HCT116 (cell line): ENCODE measurements at places on chromosomes 16 and 17. TPM values are rescaled to one million over a fixed set of nuclear protein-coding genes. Genes with fewer than 3 reads are reported as not detected.

- no peaks in the 10 kb centered on the region for H3K27me3 ChIP-seq
- no peak overlapping the region for H3K4me3 ChIP-seq
- no peaks in the 10 kb centered on the region for H3K36me3 ChIP-seq
- H3K4me1 ChIP-seq = no peaks in the 10 kb centered on the region
Observed at GRCh38 chr17:78231991-78232858, 794 bp downstream of the TMEM235 start.

Gene KRTAP4-1
- not detected for total RNA-seq

DNA sequence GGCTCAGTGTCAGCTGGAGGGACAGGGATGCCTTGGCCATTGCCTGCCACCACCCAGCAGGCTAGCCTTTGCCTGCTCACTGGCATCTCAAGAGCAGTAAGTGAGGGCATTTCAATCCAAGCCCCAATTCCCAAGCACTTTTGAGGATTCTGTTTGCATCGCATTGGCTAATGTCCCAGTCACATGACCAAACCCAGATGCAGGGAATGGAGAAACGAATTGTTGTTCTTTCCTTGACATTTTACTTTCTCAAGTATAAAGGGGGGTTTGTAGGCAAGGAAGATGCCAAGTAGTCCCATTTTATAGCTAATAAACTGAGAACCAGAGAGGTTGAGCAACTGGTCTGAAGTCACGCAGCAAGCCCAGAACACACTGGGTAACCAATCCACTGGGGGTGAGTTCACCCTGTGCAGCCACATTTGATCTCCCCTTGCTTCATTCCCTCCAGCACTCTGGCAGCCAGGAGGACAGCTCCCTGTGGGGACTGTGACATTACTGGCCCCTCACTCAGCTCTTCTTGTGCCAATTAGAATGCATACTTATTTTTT is 193.8 kb upstream of the CACNG3 start:
- H3K27me3 ChIP-seq = peaks cover 66% of the 10 kb centered on the region
- no peak overlapping the region for H3K4me3 ChIP-seq
- H3K27ac ChIP-seq = no peak overlapping the region
- no peaks in the 10 kb centered on the region for H3K36me3 ChIP-seq
- H3K4me1 ChIP-seq = no peaks in the 10 kb centered on the region

DNA sequence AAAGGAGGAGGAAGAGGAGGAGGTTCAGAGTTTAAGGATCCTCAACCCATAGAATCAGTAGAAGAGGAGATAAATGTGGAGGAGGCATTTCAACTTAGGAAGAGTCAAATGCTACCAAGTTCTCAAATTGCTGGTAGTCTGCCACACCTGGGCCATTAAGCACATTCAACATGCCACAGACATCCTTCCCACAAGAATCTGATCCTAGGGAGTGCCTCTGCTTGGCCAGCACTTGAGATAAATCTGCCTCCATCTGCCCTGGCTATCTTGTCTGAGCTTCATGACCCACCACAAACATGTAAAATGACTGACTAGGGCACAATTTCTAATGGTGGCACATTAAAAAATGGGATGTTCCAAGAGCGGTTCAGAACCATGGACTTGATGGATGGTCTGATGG is 37.3 kb upstream of the AXIN2 start:
- no peaks in the 10 kb centered on the region for H3K27me3 ChIP-seq
- no peak overlapping the region for H3K4me3 ChIP-seq
- DNase-seq = no peak
- H3K4me1 ChIP-seq = no peaks in the 10 kb centered on the region

Gene CSH2
- total RNA-seq = not detected

Gene GFAP
- total RNA-seq = not detected

Gene CCDC200
- not detected for total RNA-seq

- H3K27me3 ChIP-seq = no peaks in the 10 kb centered on the region
- peaks cover 11% of the 10 kb centered on the region; the same call in 1 of the 2 replicates for H3K4me1 ChIP-seq
- DNase-seq = no peak
- H3K36me3 ChIP-seq = peaks cover 23% of the 10 kb centered on the region; the same call in 1 of the 2 replicates
- H3K27ac ChIP-seq = no peak overlapping the region
- no peak overlapping the region for H3K4me3 ChIP-seq
Observed at GRCh38 chr17:40020146-40020545, 4.9 kb downstream of the CSF3 start.

DNA sequence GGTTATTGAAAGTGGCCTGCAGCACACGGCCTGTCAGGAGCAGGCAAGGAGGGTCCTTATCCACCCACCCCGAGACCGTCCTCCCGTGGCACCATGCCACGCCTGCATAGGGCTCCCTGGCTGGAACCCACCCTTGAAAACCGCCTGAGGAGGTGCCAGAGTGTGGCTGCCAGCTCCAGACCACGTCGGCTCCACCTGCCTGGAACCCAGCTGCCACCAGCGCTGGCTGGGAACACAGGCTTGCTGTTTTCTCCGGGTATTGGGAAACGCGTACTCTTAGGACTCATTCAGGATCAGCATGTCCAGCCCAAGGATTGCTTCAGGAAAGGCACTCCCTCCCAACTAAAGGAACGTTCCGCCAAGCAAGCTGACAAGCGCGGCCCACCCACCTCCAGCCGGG is 6.7 kb downstream of the ARL16 start:
- H3K4me1 ChIP-seq = no peaks in the 10 kb centered on the region
- no peak for DNase-seq
- no peak overlapping the region for H3K27ac ChIP-seq

DNA sequence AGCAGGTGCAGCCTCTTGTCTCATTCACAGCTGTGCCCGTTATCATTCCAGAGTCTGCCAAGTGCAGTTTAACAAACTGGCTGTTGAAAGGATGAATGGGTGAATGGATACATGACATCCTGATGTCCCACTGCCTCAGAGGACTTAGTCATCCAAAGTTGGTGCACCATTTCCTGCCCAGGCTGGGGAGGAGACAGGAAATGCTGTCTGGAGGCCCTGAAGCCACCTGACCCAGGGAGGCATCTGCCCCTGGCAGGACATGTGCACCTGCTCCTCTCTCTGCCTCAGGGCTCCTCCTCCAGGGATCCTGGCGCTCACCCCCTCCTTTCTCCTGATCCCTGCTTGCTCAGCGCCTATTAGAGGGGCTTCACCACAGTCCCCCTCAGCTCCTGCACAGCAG is 1.8 kb upstream of the CD300C start:
- no peak overlapping the region for H3K27ac ChIP-seq
- H3K4me1 ChIP-seq = no peaks in the 10 kb centered on the region
- H3K27me3 ChIP-seq = peaks cover 6% of the 10 kb centered on the region; the same call in 1 of the 2 replicates
- H3K36me3 ChIP-seq = no peaks in the 10 kb centered on the region
- DNase-seq = no peak
- no peak overlapping the region for H3K4me3 ChIP-seq

Gene ANKRD40CL
- 0.57 TPM for total RNA-seq

DNA sequence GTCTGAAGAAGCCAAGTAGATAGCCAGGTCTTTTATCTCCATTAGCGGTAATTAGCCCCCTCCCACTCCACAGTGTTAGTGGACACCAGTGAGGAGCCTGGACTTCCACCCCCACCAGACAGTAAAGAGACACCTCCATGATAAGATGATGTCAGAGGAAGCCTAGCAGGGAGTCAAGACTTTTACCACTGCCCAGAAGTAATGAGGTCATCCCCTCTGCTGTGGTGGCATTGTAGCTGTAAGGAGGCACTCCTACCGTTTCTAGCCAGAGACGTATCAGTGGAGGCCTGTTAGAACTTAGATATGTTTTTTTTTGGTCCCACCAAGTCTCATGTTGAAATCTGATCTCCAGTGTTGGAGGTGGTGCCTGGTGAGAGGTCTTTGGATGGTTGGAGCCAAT is 38.1 kb downstream of the PIK3R5 start:
- H3K27ac ChIP-seq = no peak overlapping the region
- no peaks in the 10 kb centered on the region for H3K27me3 ChIP-seq
- DNase-seq = no peak
- no peaks in the 10 kb centered on the region for H3K4me1 ChIP-seq
- no peaks in the 10 kb centered on the region for H3K36me3 ChIP-seq

- no peaks in the 10 kb centered on the region for H3K27me3 ChIP-seq
- H3K27ac ChIP-seq = no peak overlapping the region
- H3K4me3 ChIP-seq = no peak overlapping the region
- no peaks in the 10 kb centered on the region for H3K36me3 ChIP-seq
- H3K4me1 ChIP-seq = peaks cover 10% of the 10 kb centered on the region
Observed at GRCh38 chr17:72004011-72004427, 116.8 kb upstream of the SOX9 start.

DNA sequence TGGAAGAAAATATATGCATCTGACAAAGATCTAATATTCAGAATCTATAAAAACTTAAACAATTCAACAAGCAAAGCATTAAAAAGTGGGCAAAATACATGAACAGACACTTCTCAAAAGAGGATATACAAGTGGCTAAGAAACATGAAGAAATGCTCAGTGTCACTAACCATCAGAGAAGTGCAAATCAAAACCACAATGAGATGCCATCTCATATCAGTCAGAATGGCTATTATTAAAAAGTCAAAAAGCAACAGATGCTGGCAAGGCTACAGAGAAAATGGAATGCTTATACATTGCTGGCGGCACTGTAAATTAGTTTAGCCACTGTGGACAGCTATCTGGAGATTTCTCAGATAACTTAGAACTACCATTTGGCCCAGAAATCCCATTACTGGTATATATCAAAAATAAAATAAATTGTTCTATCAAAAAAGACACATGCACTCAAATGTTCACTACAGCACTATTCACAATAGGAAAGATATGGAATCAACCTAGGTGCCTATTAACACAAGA is 179.5 kb downstream of the PCTP start:
- H3K27ac ChIP-seq = no peak overlapping the region
- DNase-seq = no peak
- H3K27me3 ChIP-seq = peaks cover 6% of the 10 kb centered on the region; the same call in 1 of the 2 replicates
- H3K36me3 ChIP-seq = no peaks in the 10 kb centered on the region
- H3K4me1 ChIP-seq = no peaks in the 10 kb centered on the region

DNA sequence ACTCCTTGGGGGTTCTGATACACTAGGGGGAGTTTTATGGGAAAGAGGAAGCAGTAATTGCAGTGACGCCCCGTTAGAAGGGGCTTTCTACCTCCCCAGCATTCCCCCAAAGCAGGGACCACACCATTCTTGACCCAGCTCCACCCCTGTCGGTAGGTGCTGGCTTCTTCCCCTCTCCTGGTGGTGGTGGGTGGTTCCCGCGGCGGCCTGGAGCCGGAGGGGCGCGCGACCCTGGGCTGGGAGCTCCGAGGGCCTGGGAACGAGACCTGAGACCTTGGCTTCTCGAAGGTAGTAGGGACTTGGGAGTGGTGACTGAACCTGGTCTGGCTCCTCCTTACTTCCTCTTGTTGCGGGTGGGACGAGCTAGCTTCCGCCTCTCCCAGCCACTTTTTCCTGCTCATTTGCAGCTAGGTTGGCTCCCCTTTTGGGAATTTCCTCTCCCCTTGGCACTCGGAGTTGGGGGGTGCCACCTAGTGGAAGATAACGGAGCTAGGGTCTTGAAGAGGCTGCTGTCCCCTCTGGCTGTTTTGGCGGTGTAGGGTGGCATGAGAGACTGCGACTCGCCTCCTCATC is 438 bp downstream of the GRN start:
- peak; percentile 57 for DNase-seq
- H3K27ac ChIP-seq = peak overlapping the region; percentile 67
- H3K27me3 ChIP-seq = no peaks in the 10 kb centered on the region
- H3K36me3 ChIP-seq = no peaks in the 10 kb centered on the region

GRCh38 chr17:82103553-82104451 is 5.8 kb upstream of the FASN start:
- no peaks in the 10 kb centered on the region for H3K27me3 ChIP-seq
- H3K27ac ChIP-seq = peak overlapping the region; percentile 27; the same call in 1 of the 2 replicates
- no peak for DNase-seq
- no peak overlapping the region for H3K4me3 ChIP-seq
- H3K4me1 ChIP-seq = peaks cover 64% of the 10 kb centered on the region

GRCh38 chr17:6186998-6187397 is 116.8 kb downstream of the WSCD1 start:
- no peaks in the 10 kb centered on the region for H3K4me1 ChIP-seq
- H3K4me3 ChIP-seq = no peak overlapping the region
- no peak overlapping the region for H3K27ac ChIP-seq
- H3K27me3 ChIP-seq = peaks cover 51% of the 10 kb centered on the region

DNA sequence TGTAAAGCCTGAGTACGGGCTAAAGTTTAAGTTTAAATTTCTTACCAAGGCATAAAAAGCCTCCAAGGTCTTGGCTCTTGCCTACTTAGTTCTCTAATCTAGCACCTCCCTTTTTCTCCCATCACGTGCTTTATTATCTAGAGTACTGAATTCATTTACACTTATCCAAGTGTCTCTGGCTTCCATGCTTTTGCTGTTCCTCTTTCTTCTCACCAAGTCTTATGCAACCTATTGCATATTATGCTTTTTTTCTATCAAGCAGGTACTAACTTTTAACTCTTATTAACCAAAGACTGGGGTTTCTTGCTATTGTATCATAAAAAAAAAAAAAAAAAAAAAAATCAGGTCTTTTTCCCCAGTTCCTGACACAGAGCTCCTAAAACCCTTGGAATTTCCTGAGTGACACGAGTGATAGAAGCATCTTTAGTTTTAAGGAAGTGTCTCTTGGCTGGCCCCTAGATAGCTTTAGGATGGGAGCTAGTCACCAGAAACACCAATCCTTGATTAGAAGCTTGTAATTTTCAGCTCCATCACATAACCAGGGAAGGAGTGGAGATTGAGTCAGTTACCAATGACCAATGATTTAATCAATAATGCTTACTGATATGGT is 44.9 kb downstream of the SSH2 start:
- no peaks in the 10 kb centered on the region for H3K4me1 ChIP-seq
- no peak overlapping the region for H3K4me3 ChIP-seq

DNA sequence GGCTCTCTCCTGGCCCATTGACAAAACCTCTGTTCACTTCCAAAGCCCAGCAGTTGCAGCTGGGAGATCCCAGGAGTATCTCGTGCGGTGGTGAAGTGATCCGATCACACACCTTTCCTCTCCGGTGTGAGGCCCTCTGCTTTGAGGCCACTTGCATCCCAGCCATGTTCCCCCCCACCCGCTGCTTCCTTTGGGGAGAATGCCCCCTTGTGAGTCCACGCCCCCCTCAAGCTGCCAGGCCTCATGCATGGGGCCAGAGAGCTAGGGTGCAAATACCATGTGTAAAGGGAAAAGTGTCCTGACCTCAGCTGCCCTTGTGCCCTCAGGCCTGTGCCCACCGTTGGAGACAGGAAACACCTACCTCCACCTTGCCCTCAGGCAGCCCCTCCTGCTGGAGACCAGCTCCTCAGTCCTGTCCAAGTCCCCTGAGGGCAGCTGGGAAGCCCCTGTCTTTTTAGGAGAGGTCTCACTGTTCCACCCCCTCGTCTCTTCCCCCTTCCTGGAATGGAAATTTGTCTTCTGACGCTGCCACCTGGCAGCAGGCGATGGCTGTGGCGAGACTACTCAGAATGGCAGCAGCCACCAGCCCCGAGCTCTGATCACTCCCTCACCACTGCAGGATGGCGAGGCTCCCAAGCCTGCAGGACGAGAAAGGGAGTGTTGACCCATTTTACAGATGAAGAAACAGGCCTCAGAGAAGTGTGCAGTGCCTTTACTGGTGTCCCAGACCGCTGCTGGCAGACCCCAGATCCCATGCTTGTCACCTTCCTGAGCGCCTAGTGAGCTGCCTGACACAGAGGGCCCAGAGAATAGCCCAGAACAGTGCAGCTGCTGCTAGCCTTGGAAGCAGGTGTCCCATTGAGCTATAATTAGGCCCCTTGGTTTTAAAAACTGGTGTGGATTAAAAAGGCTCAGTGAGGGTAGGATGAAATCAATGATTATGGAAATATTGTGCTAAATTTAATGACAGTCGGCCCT is 120.6 kb upstream of the CACNG5 start:
- no peaks in the 10 kb centered on the region for H3K27me3 ChIP-seq
- H3K27ac ChIP-seq = no peak overlapping the region
- H3K4me1 ChIP-seq = peaks cover 18% of the 10 kb centered on the region
- DNase-seq = no peak

GRCh38 chr17:77923776-77924513 is 34.6 kb upstream of the TNRC6C start:
- no peak for DNase-seq
- no peaks in the 10 kb centered on the region for H3K36me3 ChIP-seq
- no peak overlapping the region for H3K4me3 ChIP-seq
- H3K27ac ChIP-seq = no peak overlapping the region

Gene KRTAP9-6
- not detected for total RNA-seq
